ENCODE measurements at places on chromosomes 11 and 22. TPM values are rescaled to one million over a fixed set of nuclear protein-coding genes. Genes with fewer than 3 reads are reported as not detected.

DNA sequence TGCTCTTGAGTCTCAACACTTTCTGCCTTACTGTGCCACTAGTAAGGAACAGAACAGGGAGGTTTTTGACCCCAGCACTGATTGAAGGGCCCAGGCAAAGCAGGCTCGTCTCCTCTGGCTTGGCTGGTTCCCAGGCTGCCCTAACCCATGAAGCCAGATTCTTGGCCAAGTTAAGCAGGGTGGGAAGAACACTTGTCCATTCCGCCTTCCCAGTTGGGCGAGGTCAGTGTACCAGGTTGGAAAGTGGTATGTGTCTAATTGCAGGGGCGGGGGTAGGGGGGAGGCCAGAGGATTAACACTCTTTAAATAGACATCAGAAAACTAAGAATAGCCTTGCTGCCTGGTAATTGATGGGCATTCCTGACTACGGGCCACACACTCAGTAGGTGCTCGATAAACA is 14.4 kb downstream of the TIMP3 start:
- no peak overlapping the region for H3K4me3 ChIP-seq
- no peaks in the 10 kb centered on the region for H3K27me3 ChIP-seq
- H3K36me3 ChIP-seq = no peaks in the 10 kb centered on the region
- H3K4me1 ChIP-seq = no peaks in the 10 kb centered on the region
- DNase-seq = no peak

GRCh38 chr11:15662285-15662684 is 547.6 kb downstream of the INSC start:
- H3K4me3 ChIP-seq = no peak overlapping the region
- H3K27me3 ChIP-seq = no peaks in the 10 kb centered on the region
- H3K36me3 ChIP-seq = no peaks in the 10 kb centered on the region
- H3K4me1 ChIP-seq = no peaks in the 10 kb centered on the region

DNA sequence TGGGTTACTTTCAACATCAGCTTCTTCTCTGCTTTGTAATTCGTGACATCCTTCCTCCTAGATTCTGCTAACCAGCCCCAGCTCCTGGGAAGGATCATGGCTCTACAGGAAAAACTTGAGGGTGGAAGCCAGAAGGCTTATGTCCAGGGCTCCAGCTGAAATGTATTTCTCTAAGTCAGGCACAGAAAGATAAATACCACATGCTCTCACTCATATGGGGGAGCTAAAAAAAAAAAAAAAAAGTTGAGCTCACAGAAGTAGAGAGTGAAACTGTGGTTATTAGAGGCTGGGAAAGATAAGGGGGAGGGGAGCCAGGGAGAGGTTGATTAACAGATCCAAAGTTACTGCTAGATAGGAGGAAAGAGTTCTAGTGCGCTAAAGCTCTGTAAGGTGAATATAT is 74.9 kb downstream of the DSCAML1 start:
- H3K27me3 ChIP-seq = no peaks in the 10 kb centered on the region
- no peak overlapping the region for H3K4me3 ChIP-seq
- H3K4me1 ChIP-seq = no peaks in the 10 kb centered on the region
- no peak for DNase-seq
- no peak overlapping the region for H3K27ac ChIP-seq

GRCh38 chr11:114309517-114309916 is 13.3 kb downstream of the NNMT start:
- H3K4me1 ChIP-seq = no peaks in the 10 kb centered on the region
- H3K27me3 ChIP-seq = no peaks in the 10 kb centered on the region
- H3K27ac ChIP-seq = no peak overlapping the region
- no peak overlapping the region for H3K4me3 ChIP-seq

DNA sequence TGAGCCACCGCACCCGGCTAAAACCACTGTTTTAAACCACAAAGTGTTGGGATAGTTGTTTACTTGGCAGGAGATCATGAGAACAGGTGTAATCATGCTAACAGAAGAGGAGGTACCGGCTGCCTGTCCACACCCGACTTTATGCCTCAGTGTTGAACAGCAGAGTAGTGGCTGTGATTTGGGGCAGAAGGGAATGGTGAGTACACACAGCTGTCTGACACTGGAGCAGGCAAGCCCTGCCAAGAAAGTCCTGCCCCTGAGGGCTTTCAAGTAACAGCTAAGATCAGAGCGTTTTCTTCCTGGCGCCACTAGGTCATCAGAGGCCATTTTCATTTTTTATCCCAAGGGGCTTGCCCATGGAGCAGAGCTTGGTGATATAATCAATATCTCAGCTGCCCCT is 8.1 kb downstream of the CDKN1C start:
- DNase-seq = no peak
- H3K36me3 ChIP-seq = no peaks in the 10 kb centered on the region
- no peak overlapping the region for H3K27ac ChIP-seq

The TRIM51 gene
- not detected for total RNA-seq

All from colonic mucosa (tissue), 4 donors.